Lung (tissue), 17 donors: ENCODE measurements at places on chromosomes 7 and 10. TPM values are rescaled to one million over a fixed set of nuclear protein-coding genes. Genes with fewer than 3 reads are reported as not detected.
A peak's percentile ranks its signal among the peaks of the same experiment; 100 is the strongest.

DNA sequence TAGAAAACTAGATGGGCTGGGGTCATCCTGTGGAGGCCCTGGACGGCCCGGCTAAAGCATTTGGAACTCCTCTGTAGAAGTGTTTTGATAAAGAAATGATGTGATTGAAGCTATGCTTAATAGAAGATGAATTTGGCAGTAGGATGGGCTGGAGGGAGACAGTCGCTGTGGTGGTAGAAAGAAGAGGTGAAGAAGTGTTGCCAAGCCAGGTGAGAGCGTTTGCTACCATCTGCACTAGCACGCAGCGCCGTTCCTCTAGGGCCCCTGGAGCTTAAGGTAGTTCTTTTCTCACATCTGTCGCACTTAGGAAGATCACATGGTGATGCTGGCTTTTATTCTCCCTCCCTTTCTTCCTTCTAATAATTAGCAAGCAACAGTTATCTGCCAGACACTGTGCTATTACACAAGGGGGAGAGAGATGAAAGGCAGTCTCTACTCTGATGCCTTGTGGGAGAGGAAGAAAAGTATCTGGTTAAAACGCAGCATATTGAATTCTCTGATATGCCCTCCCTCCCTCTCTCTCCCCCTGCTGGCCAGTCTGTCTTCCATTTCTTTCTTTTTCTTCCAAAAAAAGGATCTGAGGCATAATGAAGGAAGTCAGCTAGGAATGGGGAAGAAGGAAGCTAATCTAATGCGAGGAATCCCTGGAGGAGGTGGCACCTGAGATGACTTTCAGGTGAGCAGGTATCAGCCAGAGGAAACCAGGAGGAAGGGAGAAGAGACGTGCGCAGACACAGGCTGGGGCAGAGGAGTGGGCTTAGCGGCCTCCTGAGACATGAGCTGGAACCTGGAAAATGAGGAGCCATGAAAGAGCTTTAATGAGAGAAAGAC lies 162.3 kb upstream of the KLF14 start:
- no peak for DNase-seq

DNA sequence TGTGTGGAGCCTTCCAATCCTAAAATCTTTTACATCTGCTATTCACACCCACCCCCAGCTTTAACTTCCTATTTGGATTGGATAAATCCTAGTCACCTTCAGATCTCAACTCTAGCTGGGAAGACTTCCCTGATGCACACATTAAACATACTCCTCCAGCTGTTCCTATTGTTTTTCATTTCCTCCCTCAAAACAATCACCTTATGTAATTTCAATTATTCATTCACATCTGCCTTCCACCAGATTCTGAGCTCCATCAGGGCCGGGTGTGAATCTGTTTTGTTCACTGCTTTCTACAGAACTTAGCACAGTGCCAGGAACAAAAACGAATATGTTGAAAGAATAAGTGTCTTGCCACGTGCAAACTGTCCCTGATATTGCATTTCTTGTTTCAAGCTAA lies 497.4 kb downstream of the PLXDC2 start:
- peak; percentile 72 for DNase-seq

GRCh38 chr10:15742836-15743235 lies 23.1 kb upstream of the ITGA8 start:
- DNase-seq = no peak

- peak; percentile 18 for DNase-seq
Observed at GRCh38 chr10:89702121-89702480, 711 bp downstream of the KIF20B start.

DNA sequence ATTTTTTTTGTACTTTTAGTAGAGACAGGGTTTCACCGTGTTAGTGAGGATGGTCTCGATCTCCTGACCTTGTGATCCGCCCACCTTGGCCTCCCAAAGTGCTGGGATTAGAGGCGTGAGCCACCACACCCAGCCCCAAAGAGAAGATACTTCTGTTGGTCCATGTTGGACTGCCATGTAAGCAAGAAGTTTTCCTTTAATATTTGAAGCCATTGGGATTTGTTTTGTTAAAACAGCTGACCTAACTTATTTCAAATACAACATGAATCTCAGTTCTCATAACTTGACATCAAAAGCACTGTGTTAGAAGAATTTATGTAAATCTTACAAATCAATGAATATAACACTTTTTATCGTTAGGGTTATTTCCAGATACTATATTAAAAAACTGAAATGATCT lies 302.4 kb downstream of the SDHAF3 start:
- DNase-seq = no peak

- no peak for DNase-seq
Observed at GRCh38 chr7:107212725-107213124, 43.9 kb downstream of the HBP1 start.

DNA sequence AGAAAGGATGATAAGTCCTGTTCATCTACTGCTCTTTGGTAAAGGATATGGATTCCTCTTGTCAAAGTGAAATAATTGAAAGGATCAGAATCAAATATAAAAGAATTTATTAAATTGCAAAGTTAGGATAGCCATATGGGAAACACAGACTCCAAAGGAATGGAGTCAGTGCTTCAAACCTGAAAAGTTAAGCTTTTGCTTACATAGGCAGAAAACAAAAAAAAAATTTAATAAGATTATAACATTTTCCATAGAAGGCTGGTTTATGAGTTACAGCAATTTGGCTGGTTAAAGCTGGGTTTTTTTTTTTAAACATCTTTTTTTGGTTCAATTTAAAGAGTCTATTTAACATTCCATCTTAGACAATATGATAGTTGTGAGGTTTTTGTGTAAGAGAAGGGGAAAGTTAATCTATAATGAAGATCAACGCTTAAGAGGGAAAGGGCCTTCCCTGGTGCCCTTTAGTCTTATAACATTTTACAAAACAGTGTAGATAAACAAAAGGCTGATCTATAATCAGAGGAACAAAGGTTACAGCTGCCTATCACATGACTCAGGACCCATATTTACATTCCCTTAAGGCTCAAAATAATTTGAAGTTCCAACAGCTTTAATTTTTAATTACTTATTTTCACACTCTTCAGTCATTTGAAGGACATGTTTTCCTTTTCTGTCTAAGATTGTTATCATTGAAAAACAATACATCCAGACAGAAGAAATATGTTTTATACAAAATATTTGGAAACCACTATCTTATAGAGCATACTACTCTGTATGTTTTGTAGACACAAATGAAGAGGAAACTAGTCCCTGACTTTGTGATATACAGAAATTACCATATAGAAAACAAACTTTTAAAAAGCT lies 234.3 kb upstream of the MBL2 start:
- no peak for DNase-seq

DNA sequence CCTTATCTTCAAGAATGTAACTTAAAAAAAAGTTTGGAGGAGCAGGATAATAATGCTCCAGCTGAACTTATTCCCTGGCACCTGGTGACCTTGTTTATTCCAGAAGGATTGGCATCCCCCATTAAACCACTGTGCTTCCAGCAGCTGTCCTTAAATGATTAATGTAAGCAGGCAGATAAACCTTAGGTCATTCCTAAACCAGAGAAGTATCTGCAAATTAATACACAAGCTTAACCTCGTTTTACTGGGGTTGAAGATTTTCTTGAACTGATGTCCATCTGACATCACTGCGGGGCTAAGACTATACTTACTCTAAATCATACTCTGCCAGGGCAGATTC lies 116.1 kb upstream of the PALS2 start:
- DNase-seq = no peak

DNA sequence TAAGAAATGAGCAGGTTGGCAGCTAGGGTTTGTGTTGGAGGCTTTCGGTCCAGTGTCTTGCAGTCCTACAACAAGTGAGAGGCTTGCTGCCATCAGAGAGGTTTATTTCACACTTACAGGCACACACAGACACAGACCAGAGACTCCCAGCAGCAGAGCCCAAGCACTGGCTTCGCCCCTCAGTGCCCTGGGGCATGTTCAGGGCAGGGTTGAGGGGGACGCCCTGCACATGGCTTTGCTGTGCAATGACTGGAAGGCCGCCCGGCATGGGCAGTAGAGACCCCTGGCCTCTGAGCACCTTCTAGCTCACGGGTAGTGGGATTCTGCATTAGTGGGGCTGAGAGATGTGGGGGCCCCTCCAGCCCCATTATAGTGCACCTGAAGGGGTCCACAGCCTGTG lies 3.8 kb downstream of the SPRN start:
- no peak for DNase-seq

GRCh38 chr7:110868458-110868857 lies 222.5 kb upstream of the LRRN3 start:
- DNase-seq = no peak

DNA sequence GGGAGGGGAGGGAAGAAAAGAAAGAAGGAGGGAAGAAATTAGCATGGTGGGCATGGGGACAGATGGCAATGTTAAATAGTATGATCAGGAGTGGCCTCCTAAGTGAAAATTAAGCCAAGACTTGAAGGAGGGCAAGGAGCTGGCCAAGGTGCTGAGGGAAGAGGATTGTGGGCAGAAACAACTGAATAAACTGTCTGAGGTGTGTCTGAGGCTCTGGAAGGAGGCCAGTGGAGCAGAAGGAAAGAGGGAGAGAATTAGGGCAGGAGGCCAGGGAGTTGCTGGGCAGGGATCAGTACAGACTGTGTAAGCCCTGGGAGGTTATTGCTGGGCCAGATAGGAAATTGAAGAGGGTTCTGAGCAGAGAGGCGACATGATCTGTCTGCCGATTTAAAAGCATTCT lies 40.6 kb upstream of the VKORC1L1 start:
- DNase-seq = peak; percentile 80

GRCh38 chr7:148790131-148790726 lies 91.5 kb downstream of the CUL1 start:
- no peak for DNase-seq

DNA sequence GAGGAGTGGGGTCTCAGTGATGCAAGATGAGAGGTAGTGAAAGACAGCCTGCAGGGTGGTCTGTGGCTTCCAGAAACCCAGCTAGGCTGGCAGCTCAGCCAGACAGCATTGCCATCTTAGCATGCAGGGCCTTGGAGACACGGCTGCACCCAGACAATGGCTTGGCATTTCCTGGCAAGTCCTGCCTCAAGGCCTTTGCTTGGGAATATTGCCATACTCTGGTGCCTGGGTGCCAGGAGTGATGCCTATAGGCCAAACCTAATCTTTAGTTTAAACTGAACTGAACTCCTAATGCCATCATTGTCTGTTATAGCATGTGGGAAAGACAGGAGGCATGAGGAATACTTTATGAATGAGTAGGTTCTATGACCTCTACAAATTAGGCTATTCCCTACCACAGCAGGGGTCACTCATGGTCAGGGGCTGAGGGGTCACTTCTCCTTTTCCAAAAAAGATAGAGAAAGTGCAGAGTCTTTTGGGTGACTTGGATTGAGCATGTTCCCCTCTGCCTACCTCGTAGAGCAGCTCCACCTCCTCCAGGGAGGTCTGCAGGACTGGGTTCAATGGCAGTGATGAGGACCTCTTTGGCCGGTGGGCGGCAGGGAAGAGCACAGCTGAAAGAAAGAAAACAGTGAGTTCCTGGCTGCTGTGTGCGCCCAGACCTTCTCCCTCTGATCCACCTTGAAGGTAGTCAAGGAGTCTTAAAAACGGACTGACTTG lies 8.8 kb upstream of the SLC13A4 start:
- no peak for DNase-seq

- DNase-seq = peak; percentile 69
Observed at GRCh38 chr10:100009283-100009792, 409 bp downstream of the DNMBP start.

DNA sequence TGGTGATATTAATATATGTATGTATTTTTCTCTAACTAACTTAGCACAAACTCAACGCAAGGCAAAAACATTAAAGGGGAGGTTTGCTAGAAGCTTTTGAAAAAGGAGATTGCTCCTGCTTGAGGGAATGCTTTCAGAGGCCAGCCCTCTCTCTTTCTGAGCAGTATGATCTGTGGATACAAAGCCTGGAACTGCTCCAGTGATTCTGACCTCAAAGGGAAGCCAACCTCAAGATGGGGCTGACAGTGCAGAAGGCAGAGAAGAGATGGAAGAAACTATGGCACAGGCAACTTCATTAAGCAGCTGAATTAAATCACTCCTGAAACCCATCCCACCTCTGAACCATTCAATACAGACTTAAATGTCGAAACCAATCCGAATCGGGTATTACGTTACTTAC lies 102.4 kb downstream of the USP6NL start:
- no peak for DNase-seq

- no peak for DNase-seq
Observed at GRCh38 chr10:79948976-79949722, at the start of gene SFTPD. Gene SFTPD, minus strand, starts transcription at chr10:79949105. Its CDS starts 2,446 bp downstream, at chr10:79946659.

KNDC1 gene
- 21.0 TPM for total RNA-seq

APBB1IP gene
- 26.0 TPM for total RNA-seq

NEUROD6 gene
- total RNA-seq = not detected

PLEKHS1 gene
- total RNA-seq = 11.6 TPM
